ENCODE measurements at places on chromosomes 2 and 18.

DNA sequence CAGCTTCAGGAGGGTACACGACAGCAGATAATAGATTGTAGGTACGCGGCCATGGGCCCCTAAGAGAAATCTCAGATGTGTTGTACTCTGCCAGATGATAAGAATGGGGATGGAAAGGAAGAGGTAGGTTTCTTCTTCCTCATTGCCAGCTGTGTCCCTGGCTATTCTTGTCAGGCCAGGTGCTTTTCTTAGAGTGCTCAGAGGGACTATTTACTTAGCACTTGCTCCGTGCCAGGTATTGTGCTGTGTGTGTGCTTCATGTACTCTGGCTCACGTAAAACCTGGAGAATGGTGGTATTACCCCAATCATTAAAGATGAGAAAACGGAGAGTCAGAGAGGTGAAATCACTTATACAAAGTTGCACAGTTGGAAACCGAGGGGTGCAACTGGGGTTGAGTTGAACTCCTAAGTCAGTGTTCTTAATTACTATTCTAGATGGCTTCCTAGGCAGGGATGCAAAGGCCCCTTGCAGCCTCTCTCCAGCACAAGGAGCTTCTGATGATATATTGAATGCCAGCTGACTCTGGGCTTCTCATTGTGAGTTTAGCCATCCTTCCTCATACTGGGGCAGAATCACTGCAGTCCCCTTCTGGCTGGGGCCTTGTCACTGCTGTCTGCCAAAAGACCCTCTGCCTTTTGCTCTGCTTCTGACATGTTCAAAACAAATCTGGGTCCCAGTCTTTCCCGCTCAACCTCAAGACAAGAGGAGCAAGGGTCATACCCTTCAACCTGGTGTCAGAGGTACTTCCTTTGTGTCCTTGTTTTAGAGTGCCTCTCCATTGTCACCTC lies 60.7 kb downstream of the LYPD1 start:
- DNase-seq, result no peak

DNA sequence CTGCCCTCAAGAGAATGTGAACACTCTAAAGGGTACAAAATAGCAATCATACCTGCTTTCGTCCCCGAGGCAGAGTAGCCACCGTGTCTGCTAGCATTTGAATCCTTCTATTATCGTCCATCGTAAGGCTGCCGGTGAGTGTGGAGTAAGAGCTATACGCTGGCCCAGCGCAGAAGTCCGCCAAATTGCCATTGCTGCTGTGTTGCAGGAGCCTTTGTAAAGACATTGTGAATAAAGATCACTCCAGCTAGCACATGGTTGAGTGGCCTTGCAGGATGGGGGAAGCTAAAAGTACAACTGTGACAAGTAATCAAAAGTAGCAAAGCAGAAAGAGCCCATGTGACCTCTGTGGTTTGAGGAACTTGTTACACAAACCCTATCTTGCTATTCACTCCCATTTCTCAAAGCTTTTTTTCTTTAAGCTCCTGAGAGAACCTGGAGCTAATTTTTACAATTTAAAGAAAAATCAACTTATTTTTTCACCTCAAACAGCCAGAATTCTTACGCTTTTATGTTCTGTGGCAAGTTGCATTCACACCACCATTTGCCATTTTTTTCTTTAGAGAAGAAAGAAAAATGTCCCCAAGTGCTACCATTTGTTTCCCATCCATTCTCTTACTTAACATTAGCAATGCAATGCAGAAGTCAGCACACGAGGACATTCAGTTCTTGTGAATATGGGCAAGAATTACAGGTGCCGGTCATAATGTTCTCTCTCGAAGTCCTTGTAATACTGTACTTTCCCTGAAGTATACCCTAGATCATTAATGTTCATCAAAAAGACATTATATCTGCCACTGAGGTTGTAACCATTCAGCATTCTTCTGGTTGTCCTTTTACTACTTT lies at the start of gene CYTIP:
Gene CYTIP, minus strand, starts transcription at position 295 of the 846 bp plus-strand sequence. Its CDS starts 69 bp downstream, at position 226.
- no peak for DNase-seq

GRCh38 chr2:48601349-48601748 lies 16.3 kb upstream of the GTF2A1L start:
- no peak for DNase-seq

GRCh38 chr2:135894930-135895329 lies 18.7 kb upstream of the MCM6 start:
- no peak for DNase-seq

GRCh38 chr18:74977041-74977440 lies 231.9 kb downstream of the PTGR3 start:
- DNase-seq, result no peak

- no peak for DNase-seq
These were observed 194.8 kb downstream of the HDAC4 start for GRCh38 chr2:239206042-239206441.

DNA sequence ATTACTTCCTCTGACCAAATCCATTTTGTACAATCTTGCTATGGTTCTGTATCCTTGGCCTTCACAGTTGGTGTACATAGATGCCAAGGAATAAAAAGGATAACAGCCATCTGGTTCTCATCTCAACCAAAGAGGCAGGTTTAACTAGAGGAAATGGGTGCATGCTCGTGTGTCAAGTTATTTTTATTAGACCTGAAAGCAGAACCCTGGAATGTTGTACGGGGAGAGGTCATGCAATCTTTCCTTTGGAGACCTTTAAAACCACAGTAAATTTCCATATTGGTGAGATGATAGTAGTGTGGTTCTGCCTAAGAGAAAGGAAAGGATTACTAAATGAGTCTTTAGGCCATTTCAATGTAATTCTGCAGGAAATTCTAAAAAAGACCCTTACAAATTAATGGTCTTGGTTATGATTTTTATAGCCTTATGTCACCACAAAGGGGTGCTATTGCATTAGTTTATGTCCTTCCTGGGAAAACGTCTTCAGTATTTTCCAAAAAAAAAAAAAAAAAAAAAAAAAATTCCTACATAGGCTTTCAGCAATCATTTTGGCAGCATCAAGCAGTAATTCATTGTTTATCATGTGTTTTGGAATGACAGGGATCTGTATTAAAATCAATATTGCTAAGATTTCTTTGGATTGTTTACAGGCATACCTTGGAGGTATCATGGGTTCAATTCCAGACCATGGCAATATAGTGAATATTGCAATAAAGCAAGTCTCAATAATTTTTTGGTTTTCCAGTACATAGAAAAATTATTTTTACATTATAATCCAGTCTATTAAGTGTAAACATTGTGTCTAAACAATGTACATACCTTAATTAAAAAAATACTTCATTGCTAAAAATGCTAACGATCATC lies 270.8 kb downstream of the NYAP2 start:
- DNase-seq, result no peak

DNA sequence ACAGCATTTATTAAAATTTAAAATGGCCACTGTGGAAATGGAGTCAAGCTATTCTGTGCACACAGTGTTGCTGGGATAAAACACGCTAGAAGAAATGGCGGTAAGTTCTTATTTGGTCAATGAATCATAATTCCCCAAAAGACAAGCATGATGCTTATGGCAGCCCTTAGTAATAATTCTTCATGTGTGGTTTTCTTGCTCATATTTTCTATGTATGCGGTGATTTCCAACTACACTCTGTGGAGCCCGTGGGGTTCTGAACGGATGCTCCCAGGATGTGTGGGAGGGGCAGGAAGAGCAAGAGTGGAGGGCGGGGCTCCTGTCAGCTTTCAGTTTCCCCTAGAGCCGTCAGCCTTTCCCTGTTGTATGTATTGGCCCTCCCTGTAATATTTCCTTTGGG lies 91.7 kb upstream of the RMDN2 start:
- DNase-seq, result no peak

DNA sequence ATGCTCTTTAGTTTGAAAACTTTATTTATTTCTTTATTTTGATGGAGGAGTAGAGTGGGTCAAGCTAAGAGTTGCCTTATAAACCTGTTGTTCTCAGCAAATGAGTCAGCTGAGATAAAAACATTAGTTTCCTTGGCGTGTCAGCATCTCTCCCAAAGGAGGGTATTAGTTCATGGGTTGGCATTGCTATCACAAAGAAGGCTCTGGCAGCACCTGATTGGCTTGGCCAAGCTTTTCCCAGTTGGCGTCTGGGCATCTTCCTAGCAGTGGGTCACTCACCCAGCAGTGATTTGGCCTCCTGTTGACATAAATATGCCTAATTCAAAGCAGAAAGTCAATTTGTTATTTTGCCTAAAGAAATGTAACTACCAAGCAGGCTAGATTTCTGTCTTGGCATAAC lies 200.7 kb upstream of the TNP1 start:
- DNase-seq, result no peak

DNA sequence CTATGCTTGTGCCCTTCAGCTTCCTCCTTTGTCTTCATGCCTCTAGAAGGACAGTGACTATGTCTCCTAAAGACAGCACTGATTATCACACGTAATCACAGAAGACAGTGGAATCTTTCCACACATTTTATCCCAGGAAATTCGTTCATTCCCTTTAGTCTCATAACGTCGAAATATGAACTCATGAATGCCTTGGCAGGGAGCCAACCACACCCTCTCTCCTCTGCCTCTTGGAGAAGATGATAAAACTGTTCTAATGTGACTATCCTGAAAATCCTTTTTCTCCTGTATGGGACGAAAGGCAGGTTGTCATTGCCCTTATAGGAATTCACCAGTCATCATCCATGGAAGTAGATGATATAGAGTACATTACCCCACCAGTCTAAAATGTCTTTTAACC lies 726.6 kb upstream of the FANCL start:
- no peak for DNase-seq

DNA sequence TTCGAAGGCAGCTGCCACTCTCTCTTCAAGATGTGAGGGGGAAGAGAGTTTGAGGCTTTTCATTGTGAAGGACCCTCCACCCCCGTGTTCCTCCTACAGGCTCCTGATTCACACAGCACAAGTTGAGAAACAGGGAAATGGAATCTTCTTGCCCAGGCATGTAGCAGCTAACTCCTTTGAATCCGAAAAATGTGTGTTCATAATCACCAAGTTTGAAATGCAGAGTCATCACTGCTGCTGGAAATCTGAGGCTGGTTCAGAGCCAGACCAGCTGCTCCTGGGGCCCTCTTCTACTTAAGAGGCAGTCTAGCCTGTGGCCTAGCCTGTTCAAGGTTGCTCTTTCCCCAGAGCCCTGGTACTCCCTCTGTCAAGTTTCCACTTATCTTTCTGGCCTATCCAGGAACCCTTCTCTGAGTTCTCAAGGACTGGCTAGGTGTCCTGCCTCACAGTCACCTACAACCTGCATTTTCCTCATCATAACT lies 166.4 kb downstream of the TMEM247 start:
- DNase-seq, result no peak

DNA sequence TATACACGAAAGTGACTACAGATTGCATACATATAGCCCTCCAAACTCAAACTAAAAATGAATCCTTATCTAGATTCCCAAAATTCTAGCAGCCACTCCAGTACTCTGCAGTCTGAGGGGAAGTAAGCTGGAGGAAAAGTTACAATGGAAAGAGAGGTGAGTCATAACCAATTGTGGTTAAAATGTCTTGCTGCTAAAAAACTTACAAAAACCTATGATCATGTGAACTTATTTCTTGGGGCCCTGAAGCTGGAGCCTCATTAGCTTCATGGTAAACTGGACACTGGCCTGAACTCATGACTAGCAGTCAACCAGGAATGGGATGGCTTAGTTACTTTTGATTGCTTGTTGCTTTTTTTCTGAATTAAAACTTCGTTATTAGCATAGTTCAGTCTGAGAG lies 175.9 kb downstream of the SLC4A3 start:
- no peak for DNase-seq

DNA sequence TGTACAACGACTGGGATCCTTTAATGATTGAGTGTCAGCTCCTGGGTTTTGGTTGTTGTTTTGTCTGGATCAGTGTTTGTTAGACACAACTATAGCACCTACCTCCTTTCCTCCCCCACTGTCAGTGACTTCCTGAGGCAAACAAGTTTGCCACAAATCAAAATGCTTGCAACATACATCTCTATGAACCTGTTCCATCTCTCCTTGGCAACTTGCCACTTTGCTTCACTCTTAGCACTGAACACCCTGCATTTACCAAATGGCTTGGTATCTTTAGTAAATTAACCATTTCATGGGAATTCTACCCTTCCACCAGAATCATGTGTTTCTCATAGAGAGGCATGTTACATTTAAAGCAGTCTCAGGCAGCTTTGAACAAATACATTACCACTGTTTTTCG lies 301.1 kb upstream of the TANK start:
- DNase-seq, result no peak

DNA sequence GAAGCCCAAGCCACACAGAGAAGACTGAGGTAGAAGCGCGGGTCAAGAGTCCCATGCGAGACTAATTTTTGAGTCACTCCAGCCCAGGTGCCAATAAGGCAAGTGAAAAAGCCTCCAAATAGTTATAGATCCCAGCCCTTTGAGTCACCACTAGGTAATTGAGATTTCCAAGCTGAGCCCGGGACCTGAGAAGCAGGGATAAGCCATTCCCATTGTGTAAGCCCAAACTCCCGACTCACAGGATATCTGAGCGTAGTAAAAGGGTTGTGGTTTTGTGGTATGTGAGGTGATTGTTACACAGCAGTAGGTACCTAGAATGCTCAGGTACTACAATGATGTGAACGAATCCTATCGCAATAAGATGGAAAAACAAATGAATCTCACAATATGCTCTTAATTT lies 560.7 kb downstream of the DSC3 start:
- DNase-seq, result no peak

GRCh38 chr2:11784747-11785610 lies 38.5 kb downstream of the LPIN1 start:
- peak; percentile 51 for DNase-seq

GRCh38 chr2:38129987-38130386 lies 54.0 kb upstream of the CYP1B1 start:
- DNase-seq, result no peak
